ENCODE measurements at places on chromosomes 2 and 18. TPM values are rescaled to one million over a fixed set of nuclear protein-coding genes. Genes with fewer than 3 reads are reported as not detected.

Gene ZSWIM2
- total RNA-seq: not detected

Gene KANSL3
- 18.2 TPM for total RNA-seq

Gene PROKR1
- not detected for total RNA-seq

Gene GIGYF2
- 24.5 TPM for total RNA-seq

Gene NBEAL1
- total RNA-seq: 3.8 TPM

Gene SH3BP4
- 41.1 TPM for total RNA-seq
